Astrocyte of the spinal cord (primary cell): ENCODE measurements at places on chromosomes 16 and 17.

- no peak for DNase-seq
Observed at GRCh38 chr17:21772321-21772720, 80.0 kb downstream of the KCNJ18 start.

GRCh38 chr16:57233944-57234706 lies 10.9 kb upstream of the ARL2BP start:
- DNase-seq, result no peak

GRCh38 chr17:65987988-65988387 lies 203.9 kb downstream of the CEP112 start:
- peak; percentile 39 for DNase-seq

DNA sequence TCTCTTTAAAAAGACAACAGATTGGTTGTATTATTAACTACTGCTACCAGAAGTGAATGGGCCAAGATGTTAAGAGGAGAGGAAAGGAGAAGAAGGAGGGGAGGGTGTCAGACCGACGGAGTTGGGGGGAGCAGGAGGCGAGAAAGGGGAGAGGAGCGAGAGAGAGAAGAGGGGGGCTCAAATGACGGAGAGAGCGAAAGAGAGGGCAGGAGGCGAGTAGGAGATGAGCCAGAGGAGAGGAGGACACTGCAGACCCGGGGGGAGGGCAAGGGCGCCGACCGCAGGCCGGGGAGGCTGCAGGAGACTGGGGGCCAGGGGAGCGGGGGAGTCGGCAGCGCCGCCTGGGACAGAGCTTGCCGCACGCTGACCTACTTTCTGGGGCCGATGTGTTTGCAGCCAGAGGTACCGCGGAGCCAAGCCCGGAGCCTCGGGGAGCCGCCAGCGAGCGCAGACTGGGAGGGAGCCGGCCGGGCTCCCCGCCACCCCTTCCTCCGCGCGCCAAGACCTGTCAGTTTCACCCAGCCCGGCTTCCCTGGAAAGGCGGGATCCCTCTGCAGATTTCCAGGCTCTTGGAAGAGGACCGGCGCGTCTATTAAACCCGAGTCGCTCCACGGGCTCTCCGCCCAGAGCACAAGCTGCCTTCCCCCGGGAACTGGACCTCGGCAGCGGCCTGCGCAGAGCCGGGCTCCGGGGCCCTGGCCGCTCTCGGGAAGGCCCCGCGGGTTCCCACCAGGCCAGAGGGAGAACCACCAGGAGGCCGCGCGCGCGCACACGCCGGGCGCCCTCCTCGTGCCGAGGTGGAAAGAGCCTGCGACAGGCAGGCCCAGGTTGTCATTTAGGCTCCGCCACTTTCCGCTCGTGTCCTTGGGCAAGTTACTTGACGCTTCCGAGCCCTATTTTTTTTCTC lies 74.6 kb downstream of the CMC2 start:
- DNase-seq, result peak; percentile 64

GRCh38 chr16:84766978-84767773 lies 52.6 kb upstream of the CRISPLD2 start:
- no peak for DNase-seq

GRCh38 chr16:17131351-17131750 lies 339.4 kb downstream of the XYLT1 start:
- DNase-seq, result no peak

DNA sequence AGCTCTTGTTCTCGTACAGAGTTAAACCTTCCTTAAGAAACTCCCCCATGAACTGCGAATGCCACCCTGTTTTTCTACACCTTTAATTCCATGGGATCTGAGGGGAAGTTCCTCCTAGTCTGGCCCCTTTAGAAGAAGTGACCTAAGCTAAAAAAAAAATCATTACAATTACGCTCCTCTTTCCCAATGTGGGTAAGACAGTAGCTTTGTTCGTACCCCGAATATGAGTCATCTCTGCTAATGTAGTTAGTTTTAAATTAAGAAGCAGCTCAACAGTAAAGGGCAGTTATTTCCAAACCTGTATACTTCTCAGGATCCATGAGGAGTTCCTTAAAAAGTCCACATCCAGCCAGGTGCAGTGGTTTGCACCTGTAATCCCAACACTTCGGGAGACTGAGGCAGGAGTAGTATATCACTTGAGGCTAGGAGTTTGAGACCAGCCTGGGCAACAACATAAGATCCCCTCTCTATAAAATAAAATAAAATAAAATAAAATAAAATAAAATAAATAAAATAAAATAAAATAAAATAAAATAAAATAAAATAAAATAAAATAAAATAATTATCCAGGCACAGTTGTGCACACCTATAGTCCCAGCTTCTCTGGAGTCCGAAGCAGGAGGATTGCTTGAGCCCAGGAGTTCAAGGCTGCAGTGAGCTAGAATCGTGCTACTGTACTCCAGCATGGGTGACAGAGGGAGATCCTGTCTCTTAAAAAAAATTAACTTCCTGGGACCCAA lies 26.1 kb downstream of the RCVRN start:
- peak; percentile 69 for DNase-seq
